ENCODE measurements at places on chromosomes 7 and 10.
A peak's percentile ranks its signal among the peaks of the same experiment; 100 is the strongest.

DNA sequence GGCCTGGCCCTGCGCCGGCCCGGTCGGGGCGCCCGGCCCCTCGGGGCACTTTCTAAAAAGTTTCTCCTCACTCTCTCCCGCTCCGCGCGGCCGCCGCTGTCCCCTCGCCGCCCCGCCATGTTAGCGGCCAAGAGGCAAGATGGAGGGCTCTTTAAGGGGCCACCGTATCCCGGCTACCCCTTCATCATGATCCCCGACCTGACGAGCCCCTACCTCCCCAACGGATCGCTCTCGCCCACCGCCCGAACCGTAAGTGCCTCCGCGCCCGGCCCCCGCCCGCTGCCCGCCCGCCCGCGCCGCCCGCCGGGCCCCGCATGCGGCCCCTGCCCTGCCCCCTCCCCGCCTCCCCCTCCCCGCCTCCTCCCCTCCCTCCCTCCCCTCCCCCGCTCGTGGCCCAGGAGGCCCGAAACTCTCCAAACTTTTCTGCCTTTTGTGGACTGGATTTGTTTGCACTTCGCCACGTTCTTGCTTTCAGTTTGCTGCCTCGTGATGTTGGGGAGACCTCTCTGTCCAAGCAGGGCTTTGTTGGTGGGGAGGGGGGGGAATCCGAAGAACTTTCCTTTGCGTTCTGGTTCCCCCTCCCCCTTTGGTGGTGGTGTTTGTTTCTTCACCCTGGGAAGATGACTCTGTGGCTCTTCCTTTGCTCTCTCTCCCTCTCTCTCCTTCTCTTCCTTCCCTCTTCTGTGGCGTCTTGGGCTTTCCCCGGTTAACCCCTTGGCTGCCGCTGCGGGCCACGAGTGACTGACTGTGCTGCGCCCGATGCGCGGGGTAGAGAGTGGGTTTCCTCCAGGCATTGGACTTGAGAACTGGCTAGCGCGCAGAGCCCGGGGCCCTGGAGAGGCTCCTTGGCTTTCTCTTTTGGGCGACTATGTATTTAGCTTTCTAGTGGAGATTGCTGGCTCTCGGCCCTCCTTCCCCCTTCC, 1.6 kb downstream of the TCF7L2 start:
- no peak for DNase-seq

GRCh38 chr10:77360835-77361234, 276.8 kb downstream of the KCNMA1 start:
- no peak for DNase-seq

DNA sequence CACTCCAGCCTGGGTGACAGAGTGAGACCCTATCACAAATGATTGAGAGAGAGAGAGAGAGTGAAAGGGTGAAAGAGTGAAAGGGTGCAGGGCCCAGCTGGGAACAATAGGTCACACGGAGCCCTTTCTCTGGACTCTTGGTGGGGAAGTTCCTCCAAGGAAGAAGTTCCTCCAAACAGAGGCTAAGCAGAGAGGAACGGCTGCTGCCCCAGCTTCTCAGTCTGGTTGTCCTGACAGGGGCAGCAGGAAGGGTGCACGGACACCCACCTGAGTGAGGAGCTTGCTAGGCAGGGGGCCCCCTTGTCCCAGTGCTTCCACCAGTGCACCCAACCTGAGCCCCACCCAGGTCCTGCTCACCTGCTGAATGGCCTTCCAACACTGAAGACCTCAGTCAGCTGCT, 38.8 kb upstream of the MYL10 start:
- DNase-seq: no peak

DNA sequence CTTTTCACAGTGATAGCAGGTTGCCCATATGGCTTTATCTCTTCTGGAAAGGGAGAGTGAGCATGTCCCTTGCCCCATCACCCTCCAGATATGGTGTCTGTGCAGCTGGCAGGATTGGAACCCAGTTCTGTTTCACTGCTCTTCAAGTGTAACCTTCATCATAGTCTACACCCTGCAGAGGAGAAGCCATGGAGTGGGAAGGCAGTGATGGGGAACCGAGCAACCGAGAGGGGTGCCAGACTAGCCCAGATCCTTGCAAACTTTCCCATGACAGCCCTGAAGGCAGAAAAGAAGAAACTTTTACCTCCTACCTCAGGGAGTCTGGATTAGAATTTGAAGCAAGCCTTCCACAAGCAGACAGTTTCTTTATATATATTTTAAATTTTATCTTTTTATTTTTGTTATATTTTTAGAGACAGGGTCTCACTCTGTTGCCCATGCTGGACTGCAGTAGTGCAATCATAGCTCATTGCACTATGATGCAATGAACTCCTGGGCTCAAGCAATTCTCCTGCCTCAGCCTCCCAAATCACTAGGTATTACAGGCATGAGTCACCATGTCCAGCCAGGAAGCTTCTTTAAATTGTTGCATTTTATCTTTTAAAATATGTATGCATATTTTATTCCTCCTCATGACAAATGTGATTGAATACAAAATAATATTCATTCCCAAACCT, 133.3 kb downstream of the KCNMA1 start:
- DNase-seq: no peak

DNA sequence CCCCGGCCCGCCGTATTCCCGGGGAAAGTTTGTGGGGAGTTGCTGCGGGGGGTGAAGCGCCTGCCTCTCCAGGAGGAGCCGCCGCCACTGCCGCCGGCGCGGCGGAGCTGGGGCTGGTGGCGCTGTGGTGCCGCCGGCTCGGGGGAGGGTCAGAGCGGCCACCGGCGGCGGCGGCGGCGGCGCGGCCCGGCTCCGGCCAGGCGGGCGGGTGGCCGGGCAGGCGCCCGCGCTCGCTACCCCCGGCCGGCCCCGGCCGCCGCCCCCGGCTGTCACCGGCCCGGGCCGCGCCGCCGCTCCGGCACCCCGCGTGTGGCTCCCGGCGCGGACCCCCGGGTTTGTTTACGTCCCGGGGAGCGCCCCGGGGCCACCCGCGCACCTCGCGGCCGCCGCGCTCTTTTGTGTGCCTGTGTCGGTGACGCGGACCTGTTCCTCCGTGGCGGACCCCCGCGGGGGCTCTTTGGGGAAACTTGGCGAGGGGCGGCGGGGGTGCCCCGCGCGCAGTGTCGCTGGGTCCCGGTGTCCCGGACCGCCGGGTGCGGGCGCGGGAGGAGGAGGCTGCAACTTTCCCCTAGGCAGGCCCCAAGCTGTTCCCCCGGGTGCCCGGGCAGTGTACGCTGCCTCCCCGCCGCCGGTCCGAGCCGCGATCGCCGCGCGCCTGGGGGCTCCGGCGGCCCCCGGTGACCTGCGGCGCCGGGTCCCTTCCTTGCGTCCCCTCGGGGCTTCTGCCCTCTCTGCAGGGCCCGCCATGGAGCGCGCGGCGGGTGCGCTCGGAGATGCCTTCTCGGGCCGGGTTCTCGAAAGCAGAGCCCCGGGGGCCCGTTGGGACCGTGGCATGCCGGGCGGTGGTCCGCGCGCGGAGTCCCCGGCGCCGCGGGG, 593 bp upstream of the CUX1 start:
- no peak for DNase-seq

DNA sequence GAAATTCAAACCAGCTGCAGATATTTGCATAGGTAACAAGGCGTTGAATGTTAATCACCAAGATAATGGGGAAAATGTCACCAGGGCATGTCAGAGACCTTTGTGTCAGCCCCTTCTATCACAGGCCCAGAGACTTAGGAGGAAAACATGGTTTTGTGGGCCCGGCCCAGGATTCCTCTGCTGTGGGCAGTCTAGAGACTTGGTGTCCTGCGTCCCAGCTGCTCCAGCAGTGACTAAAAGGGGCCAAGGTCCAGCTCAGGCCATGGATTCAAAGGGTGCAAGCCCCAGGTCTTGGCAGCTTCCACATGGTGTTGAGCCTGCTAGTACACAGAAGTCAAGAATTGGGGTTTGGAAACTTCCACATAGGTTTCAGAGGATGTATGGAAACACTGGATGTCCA, 147.5 kb upstream of the ZWINT start:
- DNase-seq: no peak

GRCh38 chr7:19558527-19558926, 150.3 kb downstream of the POLR1F start:
- no peak for DNase-seq

- no peak for DNase-seq
These were observed 1204.9 kb upstream of the LRRTM3 start for GRCh38 chr10:65720901-65721300.

- peak; percentile 30 for DNase-seq
These were observed 918 bp downstream of the CALHM2 start for GRCh38 chr10:103451091-103451813.

DNA sequence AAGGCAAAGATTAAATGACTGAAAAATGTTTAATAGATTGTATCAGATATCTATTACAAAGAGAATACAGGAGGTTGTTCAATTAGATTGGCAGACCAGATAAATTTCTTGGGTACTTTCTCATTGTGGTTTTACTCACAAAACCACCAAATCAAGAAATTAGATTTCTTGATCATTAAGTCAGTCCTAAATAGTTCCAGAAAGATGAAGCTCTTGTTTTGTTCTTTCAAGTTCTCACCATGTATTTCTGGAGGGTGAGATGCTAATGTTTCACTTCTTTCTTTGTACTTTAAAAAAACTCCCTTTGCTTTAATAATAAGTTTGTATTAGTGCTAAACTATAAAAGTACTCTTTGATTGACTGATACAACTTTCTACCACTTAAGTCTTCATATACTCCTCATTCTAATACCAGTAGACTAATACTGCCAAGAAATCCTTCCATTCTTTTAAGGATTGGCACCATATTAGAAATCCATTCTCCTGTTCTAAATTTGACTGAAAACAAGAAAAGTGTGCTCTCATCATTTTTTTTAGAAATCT, 69.4 kb downstream of the RNF133 start:
- DNase-seq: no peak

DNA sequence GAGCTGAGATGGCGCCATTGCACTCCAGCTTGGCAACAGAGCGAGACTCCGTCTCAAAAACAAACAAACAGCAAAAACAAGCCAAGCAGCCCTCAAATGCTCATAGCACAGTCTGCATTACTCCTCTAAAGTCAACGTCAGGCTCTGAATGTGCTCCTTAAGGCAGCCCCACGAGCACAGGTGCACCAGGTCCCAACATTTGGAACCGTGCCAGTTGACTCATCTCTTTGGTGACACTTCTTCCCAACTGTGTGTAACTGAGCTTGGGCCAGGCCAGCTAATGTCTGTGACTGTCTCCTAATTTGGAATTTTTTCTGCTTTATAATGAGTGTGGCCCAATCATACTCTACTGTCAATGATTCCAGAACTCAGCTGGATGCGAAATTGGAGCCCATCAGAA, 66.3 kb upstream of the EFCAB10 start:
- DNase-seq: no peak

DNA sequence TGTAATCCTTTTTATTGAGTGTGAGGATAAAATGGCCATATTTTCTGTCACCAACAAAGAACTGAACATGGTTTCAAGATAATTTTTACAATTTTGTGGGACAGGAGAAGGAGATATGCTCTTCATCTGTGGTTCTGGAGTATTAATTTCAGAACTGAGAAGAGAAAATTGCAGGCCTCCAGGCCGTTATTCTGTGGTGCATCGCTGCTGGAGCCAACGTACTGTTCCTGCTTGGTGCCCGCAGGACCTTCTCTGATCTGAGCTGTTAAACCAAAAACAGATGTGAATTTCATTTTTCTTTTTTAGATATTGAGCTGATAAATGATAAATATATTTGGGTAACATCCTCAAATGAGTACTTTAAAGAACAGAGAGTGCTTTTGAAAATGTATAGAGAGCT, 63.9 kb downstream of the IKZF1 start:
- no peak for DNase-seq

- no peak for DNase-seq
These were observed 102.6 kb upstream of the TBX20 start for GRCh38 chr7:35356495-35356894.

DNA sequence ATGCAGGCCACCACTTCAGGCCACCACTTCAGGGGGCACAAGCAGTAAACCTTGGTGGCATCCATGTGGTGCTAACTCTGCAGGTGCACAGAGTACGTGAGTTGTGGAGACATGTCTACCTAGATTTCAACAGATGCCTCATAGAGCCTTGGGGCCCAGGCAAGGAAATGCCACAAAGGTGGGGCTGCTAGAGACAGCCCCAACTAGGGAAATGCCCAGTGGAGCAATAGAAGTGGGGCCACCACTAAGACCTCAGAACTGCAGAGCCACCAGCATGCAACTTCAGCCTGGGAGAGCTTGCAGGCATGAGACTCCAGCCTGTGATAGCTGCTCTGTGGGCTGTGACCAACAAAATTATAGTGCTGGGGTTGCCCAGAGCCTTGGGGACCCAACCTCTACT, 107.6 kb downstream of the DNAJC1 start:
- no peak for DNase-seq

DNA sequence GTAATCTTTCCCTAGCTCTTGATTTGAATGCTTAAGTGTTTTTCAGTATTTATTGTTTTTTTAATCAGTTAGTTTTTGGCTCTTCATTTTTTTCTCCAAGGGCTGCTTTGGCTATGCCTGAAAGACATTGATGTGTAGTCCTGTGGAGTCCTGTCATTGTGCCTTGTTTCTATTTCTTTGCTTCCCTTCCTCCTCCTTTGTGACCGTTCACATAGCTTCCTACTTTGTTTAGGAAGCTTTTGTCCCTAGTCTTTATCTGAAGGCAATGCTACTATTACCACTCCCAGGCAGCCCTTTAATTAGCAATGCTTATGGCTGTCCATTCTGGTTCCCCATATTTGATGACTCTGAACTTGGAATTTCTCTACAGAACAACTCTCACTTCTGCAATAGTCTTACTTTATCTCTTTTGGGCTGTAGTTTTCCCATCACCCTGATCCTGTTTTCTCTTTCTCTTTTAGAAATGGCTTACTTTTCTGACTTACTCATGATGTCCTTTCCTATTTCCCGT, 39.9 kb downstream of the ADCYAP1R1 start:
- no peak for DNase-seq

- DNase-seq: no peak
These were observed 8.1 kb upstream of the VIPR2 start for GRCh38 chr7:159152816-159153215.

DNA sequence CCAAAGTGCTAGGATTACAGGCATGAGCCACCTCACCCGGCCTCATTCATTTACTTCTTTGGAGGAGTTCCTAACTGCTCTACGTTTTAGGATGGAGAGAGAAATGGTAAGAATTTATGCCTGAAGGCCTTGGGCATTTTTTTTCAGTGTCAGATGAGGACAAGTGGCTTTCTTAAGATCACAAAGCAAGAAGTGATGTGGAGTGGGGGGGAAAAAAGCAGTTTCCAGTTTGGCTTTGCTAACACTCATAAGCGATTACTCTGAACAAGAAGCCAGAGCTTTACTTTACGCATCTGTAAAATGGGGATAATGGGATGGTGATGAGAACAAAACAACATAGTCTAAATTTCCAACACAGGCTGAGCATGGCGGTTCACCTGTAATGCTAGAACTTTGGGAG, 2.6 kb upstream of the PPIA start:
- no peak for DNase-seq

DNA sequence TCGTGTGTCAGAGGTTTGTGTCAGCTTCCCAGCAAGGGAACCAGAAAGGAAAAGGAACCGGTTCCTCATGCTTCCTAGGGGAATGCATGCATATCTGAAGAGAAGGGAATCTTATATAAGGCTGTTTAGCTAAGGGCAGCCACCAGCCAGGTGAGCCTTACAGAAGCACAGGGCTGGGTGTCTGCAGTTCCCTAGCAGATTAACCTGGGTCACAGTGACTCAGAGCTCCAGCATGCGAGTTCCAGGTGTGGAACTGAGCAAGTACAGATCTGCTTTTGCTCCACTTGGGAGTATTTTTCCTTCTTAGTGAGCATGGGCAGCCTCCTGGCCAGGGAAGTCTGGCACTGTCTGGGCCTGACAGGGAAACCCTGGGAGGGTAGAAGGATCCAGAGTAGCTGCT, 957 bp upstream of the ANKRD2 start:
- DNase-seq: no peak

Measured in stimulated activated CD8-positive, alpha-beta memory T cell treated with anti-CD3 and anti-CD28 coated beads, Interleukin-12 subunit alpha, Interleukin-12 subunit beta, amount 100 ng/mL, for 1 hour (primary cell).